ENCODE measurements at places on chromosomes 7 and 10.

DNA sequence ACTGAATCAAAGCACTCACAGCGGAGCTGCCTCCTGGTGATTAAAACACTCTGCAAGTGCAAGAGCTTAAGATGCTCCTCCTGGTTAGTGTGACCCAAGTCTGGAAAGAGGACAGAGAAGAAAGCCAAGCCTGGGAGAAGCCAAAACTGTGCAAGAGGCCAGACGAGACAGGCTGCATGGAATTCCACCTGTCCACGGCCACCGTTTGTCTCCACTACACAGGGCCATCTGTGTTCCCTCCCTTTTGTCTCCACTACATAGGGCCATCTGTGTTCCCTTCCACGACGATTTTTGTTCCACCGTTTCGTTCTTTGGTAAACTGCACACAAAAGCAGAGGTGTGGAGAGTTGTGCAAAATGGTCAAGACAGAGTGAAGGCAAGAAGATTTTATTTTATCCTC, 233.0 kb downstream of the DIP2C start:
- no peak for DNase-seq

DNA sequence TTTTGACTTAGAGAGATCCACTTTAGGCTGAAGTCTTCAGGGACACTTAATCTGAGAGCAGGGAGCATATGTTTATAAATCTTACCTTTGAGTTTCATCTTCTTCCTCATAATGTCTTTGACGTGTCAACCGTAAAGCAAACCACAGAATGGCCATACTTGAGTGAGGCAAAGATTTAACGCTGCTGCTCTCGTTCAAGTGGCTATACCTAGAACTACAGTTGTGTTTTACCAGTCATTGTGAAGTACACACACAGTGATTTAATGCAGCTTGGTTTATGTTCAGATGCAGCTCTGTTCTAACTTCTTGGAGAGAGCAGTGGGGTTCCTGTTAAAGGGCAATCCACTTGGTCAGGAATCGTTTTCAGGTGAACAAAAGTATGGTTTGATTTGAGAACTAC, 39.9 kb upstream of the GOT1 start:
- no peak for DNase-seq

DNA sequence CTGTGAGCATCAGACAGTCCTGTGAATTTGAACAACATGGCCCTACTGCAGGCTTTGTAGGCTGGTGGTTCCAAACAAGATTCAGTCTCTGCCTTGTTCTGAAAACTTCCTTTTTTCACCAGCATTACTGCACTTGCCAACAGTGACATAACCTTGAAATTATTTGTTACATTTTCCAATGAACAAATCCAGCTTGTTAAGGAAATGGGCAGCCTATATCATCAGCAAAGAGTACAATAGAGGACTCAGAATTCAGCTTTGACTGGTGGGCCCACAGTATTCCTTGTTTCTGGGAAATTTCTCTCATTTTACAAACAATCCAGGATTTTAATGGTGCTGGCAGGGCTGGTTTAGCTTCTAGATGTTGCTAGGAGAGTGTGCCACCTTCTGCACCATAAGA, 703.7 kb upstream of the FZD8 start:
- DNase-seq = no peak

DNA sequence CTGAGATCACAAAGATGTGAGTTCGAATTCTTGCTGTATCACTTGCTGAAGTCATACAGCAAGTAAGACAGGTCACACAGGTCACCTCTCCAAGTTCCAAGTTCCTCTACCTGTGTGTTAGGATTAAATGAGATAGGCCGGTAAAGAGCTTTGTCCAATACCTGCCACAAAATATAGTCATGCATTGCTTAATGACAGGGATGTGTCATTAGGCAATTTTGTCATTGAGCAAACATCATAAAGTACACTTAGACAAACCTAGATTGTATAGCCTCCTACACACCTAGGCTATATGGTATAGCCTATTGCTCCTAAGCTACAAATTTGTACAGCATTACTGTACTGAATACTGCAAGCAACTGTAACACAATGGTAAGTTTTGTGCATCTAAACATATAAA, 469.4 kb downstream of the KCNMA1 start:
- DNase-seq = no peak
